ENCODE measurements at places on chromosomes 5 and 9.

DNA sequence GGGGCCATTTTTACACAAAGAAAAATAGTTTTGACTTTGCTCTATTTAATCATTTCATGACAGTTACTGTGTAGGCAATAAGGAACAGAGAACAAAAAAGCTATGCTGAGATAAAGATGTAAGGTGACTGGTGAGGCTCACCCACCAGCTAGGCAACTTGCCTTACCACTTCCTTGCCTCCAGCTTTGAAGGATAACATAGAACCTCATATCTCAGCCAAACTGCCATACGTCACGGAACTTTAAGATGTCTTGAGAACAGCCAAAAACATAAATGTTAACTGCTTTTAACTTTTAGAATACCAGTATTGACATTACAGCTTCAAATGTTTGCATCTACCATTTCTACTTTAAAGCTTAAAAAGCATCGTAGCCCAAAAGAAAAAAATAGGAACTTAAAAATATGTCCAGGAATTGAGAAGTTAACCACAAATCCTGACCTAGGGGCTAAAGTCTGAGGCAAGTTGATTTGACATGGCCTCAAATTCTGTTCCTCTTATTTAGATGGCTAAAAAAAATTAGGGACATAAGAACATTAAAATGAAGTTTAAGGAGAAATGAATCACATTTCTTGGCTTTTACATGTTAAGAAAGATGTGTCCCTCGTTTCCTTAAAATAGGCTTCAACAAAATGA is 7.7 kb upstream of the GCNT4 start:
- DNase-seq: no peak

GRCh38 chr9:105243015-105243686 is 1.3 kb upstream of the SLC44A1 start:
- no peak for DNase-seq

DNA sequence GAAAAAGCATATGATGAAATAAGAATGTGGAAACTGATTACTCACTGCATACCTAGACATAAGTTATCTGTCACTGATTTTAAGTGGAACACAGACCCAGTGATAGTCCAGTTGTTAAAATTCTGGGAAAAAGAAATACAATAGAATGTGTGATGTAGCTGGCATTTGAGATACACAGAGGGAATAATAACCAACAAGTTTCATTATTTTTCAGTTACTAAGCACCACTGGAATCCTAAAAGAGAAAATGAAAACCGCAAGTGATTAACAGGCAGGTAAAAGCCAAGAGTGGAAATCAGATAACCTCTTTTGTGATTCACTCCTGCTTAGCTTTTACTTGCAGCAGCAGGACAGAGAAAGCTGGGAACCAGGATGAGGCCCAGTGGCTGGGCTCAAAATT is 994.0 kb upstream of the SEMA6A start:
- no peak for DNase-seq

DNA sequence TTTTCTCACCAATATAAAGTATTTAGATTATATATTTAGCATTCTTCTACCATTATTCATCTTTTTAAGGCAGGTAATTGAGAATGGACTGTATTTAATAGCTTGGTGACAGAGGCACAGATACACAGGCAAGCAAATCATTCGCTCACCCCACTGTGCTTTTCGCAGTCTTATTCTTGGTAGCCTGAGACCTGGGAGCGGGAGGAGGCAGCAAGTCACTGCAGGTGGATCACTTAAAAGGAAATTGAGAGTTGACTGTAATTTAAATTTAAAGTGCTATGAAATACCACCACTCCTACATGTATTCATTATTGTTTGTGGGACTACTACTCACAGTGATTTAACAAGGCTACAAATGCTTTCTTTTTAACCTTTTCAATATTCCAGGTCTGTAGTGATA is 9.7 kb downstream of the RICTOR start:
- DNase-seq: no peak

DNA sequence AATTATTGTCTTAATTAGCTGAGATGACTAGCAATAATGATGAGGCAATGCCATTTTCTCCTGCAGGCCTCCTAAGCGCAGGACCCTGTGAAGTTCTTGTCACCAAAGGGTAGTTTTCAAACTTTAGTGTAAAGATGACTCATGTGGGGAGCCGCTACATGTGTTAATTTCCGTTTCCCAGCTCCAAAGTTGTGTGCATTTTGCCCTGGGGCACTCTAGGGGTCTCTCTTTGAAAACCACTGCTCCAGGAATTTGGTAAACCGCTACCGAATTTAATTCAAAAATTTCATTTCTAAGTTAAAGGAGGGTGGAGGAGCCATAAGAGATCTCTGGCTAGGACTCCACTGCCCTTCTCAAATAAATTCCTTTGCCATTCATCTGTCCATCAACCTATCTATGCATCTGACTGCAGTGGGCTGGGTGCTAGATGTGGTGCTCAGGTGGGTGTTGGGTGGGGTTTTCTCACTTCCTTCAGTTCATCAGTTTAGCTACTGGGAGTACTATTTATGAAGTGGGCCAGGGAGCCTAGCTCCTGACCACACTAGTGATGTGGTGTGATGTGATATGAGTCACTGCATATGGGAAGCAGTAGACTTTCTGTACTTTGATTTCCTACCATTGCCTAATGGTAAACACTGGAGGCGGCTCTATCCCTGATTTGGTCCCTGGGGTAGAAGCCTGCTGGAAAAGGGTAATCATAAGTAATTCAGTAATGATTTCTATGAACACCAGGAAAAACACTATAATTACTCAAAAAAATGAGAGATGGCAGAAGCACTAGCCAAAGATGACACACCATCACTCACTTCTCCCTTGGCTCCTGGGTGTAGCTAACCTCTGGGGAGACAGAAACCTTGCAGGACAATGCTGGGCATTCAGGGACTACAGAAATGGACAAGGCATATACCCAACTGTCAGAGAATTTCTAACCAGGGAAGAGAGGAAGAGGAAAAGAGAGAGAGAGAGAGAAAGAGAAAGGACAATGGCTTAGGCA is 4.0 kb upstream of the ZSWIM6 start:
- DNase-seq: no peak

- peak; percentile 74 for DNase-seq
Observed at GRCh38 chr5:96661855-96662724, at the start of gene CAST. CAST (plus strand) TSS chr5:96662376; CDS start chr5:96662423, 47 bp downstream.

DNA sequence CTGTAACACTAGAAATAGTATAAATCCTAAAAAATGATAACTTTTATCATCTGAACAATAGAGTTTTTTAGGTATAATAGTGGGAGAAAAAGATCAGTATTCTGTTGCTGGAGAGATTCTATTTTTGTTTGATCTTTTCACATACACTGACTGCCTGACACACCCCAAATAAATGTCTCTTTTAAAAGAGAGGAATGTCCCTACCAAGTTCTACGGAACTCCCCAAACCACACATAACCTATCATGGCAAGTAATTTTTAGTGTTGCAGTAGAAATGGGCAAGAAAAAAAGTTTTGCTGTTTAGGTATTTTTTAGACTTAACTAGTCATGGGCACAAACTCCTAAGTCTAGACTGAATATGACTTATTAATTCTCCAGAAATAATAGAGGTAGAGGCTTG is 139.1 kb downstream of the ELAVL2 start:
- DNase-seq: no peak

DNA sequence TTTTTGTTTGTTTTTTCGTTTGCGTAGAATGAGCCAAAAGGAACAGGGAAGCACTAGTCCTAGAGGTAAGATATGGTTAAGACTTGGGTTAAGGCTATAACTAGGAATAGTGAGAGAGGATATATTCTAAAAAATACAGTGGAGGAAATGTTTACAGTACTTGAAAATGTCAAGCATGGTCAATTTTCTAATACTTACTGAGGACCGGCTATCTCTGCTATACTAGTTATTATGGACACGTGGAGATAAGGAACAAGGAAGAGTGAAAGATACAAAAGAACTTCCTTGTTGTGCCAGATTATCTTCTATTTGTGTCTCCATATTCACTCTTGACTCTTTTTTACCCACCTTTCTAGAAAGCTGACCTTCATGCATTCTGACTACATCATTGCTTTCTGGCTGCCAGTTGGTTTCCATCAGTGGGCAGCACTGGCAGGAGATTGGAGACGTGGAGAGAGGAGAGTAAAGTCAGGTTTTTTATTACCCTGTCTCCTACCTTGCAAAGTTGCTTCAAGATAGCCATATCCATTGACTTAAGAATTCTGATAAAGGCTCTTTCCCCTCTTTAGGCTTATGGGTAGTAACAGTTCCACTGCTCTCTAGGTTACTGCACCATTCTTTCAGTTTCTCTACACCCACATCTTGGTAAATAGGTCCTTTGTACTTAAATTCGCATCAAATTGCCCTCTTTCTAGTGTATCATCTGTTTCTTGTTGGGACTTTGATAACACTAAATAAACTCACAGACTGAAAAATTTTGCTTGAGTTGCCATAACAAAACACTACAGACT is 9.0 kb upstream of the RFX3 start:
- no peak for DNase-seq

DNA sequence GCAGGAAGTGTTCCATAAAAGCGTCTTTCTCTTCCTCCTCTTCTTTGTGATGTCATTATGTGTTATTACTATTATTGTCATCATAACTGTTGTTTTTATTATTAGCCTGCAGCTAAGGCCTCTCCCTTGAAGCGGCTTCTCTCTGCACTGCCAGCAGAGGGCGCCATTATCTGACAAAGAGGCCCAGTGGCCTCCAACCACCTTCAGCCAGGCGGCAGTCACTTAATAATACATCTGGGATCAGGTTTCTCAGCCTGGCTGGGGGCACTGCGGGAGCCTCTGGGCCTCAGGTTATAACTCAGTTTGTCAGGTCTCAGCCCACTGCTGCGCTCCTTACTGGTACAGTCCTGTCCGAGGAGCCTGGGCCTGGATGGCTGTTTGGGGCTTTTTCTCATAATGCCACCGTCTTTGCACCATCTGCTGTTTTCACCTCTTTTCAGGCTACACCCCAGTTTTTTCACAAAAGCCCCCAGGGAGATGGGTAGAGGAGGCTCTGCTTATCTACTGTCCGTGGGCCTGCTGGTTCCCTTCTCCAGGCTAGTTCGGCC is 281.9 kb downstream of the NSG2 start:
- peak; percentile 21 for DNase-seq

DNA sequence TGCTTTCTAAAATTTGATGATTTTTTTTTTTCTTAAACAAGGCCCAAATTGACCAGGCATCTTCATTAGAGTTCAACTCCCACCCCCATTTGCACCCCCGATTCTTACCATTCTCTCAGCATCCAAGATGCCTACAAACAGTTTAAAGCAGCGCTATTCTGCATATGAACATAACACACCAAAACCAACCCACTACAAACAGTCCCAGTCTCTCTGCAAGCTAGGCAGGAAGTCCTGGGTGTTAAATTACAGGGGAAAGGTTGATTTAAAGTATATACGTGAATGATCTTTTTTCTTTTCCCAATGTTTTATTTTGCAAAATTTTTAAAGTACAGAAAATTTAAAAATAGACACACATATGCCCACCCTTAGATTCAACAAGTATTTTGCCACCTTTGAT is 127.0 kb downstream of the ADAMTS12 start:
- no peak for DNase-seq

- DNase-seq: no peak
Observed at GRCh38 chr9:130284249-130284625, 18.7 kb downstream of the HMCN2 start.

GRCh38 chr5:107012371-107012770 is 658.4 kb downstream of the EFNA5 start:
- DNase-seq: no peak

DNA sequence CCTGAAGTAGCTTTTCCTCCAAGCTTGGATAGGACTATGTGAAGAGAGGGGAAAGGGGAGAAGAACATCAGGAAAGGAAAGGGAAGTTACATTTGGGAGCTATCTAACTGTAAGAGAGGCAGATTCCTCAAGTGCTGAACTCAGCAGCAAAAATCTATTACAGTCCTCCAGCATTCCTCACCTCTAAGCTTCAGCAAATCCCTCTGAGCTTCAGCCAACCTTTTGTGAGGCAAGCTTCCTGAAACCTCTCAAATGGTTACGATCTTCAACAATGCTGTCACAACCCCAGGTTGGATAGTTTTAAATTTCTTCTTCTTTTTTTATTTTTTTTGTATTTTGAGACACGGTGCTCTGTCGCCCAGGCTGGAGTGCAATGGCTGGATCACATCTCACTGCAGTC is 2.5 kb upstream of the RNF38 start:
- DNase-seq: no peak

GRCh38 chr5:4942831-4943178 is 197.3 kb upstream of the ADAMTS16 start:
- DNase-seq: no peak

DNA sequence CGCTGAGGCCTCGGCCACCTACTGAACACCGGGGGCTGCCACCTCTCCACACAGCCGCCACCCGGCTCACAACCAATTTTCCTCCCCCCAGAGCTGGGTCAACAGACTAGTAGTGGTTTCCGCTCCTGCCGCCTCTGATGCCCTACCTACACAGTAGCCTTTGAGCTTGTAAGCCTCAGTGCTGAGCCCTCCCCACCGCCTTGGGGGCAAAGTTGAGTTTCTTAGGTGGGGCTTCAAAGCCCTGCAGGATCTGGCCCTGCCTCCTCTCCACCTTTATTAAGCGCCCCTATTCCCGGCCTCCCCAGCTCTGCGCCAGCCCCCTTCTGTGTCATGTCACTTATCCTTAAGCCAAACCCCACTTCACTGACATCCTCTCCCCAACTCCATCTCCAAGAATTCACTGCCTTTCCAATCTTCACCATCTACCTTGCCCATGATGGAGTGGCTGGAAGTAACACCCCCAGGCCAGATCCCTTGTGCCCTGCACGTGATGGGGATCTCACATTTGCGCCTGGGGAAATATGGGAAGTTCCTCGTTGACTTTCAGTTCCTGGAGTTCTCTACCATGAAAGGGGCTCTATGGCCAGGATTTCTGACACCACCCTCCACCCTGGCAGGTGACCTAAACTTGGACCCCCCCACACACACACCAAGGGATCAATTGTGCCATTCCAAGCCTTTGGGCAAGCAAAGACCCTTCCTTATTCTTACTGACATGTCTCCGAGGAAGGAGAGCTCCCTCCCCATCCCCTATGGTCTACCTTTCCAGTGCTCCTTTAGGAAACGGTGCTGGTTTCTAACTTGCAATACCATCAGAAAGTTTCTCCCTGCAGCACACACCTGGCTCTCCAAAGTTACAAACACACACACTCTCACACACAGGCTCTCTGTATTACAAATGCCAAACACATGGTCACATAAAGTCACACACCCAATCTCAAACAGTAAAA is 2.7 kb upstream of the CNTFR start:
- DNase-seq: no peak

- DNase-seq: no peak
Observed at GRCh38 chr5:64869419-64869818, 100.7 kb downstream of the CWC27 start.

- no peak for DNase-seq
Observed at GRCh38 chr5:97425511-97425910, 242.5 kb upstream of the RIOK2 start.

- no peak for DNase-seq
Observed at GRCh38 chr5:157913575-157913974, 54.6 kb upstream of the CLINT1 start.

DNA sequence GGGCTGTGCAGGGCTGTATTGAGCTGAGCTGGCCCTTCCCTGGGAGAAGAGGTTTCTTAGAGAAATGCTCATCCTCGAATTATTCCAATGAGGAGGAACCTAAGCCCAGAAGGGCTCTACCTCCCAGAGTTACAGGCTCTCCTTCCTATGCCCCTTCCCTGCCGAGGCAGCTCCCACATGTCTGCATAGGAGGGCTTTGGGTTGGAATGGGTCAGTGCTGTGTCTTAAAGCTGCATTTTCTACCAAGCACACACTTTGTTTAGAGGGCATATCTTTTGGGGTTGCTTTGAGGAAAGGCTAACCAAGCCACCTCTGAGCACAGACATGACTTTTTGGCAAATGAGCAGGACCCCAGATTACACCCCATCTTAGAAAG is 9.1 kb downstream of the NEK6 start:
- DNase-seq: no peak

GRCh38 chr5:84985148-84985547 is 600.5 kb upstream of the EDIL3 start:
- no peak for DNase-seq

Data from activated CD8-positive, alpha-beta memory T cell treated with anti-CD3 and anti-CD28 coated beads for 1 hour (primary cell).